ENCODE measurements at places on chromosomes 3 and 15.

- DNase-seq: no peak
Measured at GRCh38 chr3:146536681-146537080, 7.7 kb downstream of the PLSCR1 start.

GRCh38 chr15:49741712-49742111 lies 120.9 kb downstream of the DTWD1 start:
- DNase-seq: no peak

DNA sequence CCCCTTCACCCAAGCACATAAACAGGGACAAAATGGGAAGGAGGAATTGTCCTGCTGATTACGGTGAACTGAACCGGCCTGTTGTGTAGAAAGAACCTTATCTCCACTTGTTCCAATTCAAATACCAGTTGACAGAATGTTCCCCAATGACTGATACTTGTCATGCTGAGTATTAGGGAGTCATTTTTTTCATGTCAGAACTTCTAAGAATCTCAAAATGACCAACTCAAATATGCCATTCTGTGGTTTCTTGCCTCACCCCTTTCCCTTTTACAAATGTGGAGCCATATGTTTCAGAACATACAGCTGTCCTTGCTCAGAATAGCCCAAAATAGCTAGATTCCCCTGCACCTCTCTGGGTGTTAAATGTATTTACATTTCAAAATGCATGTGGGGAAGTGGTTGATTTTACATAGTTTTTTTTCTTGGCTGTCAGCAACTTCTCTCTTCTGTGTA lies 405.9 kb upstream of the TBL1XR1 start:
- no peak for DNase-seq

DNA sequence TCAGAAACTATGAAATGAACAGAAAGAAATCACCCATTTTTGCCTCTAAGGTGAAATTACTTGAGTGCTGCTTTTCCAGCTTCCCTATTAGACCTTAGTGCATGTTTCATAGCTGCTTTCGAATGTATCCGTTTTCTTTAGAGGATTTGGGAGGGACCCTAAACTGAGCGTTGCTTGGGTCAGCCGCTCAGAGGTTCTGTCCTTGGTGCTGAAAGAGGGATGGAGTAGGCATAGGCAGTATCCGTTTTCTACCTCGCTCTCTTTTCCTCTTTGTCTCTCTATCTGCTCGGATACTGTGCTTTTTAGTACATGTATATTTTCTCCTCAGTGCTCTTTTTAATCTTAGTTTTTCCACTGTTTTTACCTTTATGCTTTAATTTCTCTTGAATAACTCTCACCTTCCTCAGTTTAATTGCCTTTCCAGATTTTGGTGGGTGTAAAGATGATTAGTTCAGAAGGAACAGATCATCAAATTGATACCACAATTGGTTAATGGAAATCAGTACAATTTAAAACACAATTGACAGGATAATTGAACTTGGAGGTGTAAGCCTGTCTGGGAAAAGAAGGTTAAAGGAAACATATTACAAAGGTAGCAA lies at the start of gene DRD3:
Gene DRD3, minus strand, starts transcription at position 283 of the 599 bp plus-strand sequence. CDS start 7,060 bp downstream, outside the sequence.
- DNase-seq: no peak

DNA sequence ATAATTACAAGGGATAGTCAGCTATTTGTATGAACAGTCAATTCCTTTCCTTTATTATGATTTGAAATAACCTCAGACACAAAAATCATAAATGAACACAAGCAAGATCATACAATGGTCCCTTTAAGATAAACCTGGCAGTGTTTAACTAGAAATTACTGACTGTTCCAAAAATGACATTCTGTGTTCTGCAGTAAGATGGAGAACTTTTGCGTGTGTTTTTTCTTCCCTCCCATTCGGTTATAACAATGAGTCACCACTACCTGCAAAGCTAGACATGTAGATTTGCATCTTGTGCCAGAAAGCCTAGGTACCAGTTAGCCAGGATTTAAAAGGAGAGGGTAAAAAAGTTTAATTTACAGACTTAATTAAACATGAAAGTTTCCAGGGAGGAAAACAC lies 248.2 kb upstream of the ADAMTS9 start:
- DNase-seq: no peak

DNA sequence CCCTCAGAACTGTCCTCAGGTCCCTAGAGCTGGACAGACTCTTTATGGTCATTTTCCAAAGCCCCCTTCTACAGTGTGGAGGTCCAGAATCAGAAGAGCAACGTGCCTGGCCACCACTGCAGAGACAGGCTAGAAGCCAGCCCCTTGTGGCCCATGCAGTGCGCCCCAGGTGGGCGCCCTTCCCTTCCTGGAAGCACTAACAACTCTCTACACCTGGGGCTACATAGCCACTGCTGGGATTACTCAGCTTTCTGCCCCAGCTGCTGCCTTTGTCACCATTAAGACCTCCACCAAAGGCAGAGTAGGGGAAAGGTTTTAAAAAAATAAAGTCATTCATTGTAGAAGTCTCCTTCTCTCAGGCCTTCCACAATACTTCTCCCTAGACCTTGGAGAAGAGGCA lies 2.3 kb downstream of the RASGRP1 start:
- DNase-seq: no peak

All from stimulated activated CD4-positive, alpha-beta T cell treated with anti-CD3 and anti-CD28 coated beads, Interleukin-1b, Interleukin-23, amount 100 ng/mL, for 1 hour (primary cell).